ENCODE measurements at places on chromosomes 4 and X. TPM values are rescaled to one million over a fixed set of nuclear protein-coding genes. Genes with fewer than 3 reads are reported as not detected.

Gene MAGEA6
- total RNA-seq = not detected

Gene ARHGAP6
- total RNA-seq = not detected

Gene SLC7A11
- total RNA-seq = 1.1 TPM

Gene TACR3
- not detected for total RNA-seq

Gene MAGEE2
- total RNA-seq = not detected

Gene SCML2
- total RNA-seq = 2.2 TPM

Gene ELF2
- total RNA-seq = 29.7 TPM

Gene BMPR1B
- not detected for total RNA-seq

Gene ABHD18
- total RNA-seq = 24.6 TPM

- peak; percentile 97 for ATAC-seq
Observed at GRCh38 chr4:26058537-26058936, 144.5 kb downstream of the SMIM20 start.

DNA sequence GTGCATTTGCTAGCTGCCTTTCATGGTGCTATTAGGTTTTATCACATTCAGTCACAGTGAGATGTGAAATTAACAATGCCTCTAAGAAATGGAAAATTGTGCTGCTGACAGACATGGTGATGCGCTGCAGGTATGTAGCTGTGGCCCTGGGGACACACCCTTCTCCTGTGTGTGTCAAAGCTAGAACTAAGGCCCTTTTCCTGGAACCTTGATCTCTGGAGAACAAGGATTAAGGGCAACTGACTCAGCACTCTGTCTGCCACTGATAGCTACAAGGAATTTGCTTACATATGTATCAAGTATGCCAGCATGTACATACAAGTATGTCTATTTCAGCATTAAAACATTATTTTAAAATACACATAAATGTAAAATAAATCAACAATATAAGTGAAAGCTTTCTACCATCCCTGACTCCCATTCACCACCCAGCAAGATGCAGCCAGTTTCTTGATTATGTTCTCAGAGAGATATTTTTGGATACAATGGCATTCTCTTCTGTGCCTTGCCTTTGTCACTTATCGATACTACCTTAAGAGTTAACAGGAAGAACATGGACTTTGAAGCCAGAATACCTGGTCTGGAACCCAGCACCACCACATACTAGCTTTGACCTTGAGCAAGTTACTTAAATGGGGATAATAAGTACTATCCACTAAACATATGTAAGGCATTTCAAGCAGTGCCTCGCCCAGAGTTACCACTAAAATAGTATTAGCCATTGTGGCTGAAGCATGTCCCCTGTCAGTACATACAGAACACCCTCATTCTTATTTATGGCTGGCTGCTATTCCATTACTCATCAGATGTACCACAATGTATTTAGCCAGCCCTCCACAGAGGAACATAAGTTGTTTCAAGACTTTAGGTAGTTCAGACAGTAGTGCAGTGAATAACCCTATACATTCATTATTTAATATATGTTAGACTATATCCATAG is 68.5 kb downstream of the NPNT start:
- ATAC-seq = no peak

GRCh38 chr4:48027653-48028052 is 11.1 kb downstream of the NIPAL1 start:
- peak; percentile 93 for ATAC-seq

DNA sequence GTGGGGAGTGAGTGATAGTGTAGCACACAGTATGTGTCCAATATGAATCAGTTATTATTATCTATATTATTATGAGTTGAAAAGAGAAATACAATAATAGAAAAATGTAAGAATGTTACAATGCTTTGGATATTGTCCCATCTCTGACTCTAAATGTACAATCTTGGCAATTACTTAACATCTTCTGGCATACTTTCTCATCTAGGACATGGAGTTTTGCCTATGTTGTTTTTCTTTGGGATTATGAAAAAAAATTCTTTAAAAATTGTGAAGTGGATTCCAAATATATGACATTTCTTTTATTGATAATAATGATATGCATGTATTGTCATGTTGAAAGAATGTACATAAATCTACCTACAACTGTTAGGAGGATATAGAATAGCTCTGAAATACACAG is 84.1 kb downstream of the TBCK start:
- ATAC-seq = no peak

GRCh38 chr4:135319685-135320084 is 1118.1 kb upstream of the PABPC4L start:
- ATAC-seq = no peak

DNA sequence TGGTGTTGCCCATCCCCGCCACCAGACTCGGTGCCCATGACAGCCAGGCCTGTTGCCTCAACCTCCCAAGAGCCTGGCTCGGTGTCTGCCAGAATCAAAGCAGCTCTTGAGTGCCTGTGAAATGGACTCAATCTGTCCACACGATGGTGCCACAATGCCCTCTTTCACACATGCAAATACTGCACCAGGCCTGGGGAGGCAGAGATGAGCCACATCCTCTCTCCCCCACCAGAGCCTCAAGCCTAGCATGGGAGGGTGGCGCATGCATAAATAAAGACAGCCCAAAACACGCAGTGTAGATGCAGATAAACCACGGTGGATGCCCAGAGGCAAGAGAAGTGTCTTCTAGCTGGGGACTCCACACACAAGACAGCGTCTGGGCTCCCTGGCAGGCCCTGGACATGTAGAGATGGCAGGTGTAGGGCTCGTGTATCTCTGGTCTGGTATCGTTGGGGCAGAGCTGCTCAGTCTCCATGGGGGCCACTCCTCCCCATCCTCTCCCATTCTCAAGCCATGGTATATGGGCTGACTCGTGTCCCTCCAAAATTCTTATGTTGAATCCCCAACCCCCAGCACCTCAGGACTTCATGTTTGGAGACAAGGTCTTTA is 65.6 kb downstream of the JAKMIP1 start:
- peak; percentile 98 for ATAC-seq

DNA sequence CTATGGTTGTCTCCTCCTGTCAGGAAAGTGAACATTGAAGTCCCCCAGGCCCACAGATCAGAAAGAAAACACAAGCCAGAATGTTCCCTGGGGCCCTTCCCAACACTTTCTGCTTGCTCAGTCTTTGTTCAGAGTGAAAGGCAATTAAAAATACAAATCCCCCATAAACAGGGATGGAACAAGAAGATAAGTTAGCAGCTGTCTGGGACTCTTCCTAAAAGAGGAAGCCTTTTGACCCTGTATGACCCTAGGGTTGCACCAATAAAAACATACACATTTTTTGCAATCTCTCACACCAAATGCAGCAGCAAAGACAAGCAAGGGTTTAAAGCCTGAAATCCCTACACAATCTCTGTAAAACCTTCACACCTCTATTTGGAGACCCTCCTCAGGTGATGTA is 22.6 kb downstream of the IRF2 start:
- no peak for ATAC-seq

DNA sequence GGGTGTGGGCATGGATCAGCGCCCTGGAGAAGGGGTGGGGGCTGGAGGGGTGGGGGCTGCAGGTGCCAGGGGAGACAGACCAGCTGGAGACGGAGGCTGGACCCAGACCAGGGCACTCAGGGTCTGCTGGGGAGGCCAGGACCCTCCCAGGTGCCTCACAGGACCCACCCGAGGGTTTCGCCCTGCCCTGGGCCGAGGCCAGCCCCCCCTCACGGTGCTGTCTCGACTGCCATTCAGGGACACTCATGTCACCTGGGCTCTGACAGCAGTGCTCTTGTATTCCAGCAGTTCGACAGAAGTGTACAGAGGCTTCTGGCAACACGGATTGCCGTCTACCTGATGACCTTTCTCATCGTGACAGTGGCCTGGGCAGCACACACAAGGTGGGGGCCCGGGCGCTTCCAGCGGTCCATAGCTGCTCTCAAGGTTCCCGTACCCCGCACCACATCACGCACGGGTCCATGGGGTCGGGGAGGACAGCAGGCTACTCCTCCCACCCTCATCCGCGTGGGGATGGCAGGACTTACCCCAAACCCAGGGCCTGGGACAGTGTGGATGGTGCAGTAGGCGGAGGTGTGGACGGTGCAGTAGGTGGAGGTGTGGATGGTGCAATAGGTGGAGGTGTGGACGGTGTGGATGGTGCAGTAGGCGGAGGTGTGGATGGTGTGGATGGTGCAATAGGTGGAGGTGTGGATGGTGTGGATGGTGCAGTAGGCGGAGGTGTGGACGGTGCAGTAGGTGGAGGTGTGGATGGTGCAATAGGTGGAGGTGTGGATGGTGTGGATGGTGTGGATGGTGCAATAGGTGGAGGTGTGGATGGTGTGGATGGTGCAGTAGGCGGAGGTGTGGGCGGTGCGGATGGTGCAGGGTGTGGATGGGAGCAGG is 18.1 kb downstream of the TMEM175 start:
- ATAC-seq = no peak

DNA sequence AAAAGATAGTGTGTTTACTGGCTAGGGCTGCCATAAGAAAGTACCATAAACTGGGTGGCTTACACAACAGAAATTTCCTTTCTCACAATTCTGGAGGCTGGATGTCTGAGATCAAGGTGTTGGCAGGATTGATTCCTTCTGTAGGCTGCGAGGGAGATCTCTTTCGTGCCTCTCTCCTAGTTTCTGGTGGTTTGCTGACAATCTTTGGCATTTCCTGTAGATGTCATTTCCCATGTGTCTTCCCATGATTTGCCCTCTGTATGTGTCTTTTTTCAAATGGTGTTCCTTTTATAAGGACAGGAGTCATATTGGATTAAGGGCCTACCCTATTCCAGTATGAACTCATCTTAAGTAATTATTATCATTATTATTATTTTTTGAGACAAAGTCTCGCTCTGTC is 27.9 kb upstream of the LCORL start:
- ATAC-seq = no peak

- ATAC-seq = no peak
Observed at GRCh38 chr4:149076401-149076800, 634.2 kb upstream of the NR3C2 start.

DNA sequence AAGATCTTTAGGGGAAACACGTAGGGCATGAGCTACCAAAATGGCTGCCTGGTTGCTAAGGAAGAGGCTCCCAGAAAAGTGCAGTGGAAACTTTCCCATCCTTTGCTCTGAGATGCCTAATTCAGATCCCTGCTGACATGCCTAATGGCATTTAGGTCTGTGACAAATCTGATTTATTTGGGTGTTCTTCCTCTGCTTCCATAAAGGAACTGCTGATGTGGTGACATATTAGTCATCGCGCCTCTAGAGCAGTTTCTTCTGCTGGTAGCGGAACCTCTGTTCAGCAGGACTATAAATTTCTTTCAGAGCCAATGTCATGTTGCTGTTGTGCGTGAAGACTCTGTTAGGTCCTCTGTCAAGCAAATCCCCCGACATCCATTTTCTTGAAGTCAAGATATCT is 310.0 kb downstream of the PDHA2 start:
- ATAC-seq = no peak

DNA sequence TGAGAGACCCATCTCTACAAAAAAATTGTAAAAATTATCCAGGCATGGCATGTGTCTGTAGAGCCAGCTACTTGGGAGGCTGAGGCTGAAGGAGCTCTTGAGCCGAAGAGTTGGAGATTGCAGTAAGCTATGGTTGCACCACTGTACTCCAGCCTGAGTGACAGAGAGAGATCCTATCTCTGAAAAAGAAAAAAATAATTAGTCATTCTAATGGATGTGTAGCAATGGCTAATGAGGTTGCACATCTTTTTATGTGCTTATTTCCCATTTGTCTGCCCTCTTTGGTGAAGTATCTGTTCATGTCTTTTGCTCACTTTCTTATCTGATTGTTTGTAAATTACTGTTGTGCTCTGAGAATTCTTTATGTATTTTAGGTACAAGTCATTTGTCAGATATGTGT is 19.0 kb upstream of the MAML3 start:
- no peak for ATAC-seq

- ATAC-seq = no peak
Observed at GRCh38 chr4:143667461-143667860, 33.0 kb downstream of the FREM3 start.

DNA sequence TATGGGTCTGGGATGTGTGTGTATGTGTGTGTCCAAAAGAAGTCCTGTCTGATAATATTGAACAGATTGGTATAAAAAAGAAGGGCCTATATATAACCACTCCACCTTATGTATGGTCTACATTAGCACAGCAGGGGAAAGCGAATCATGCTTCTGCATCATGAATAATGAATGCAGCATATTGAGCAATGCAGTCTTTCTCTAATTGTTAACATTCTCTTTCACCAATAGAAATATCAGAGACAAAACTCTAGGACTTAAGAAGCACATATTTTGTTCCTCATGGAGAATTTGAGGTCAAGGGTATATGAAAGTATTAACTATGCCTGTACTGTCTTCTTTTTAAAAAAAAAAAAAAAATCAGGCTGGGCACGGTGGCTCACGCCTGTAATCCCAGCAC is 264.3 kb upstream of the NOCT start:
- no peak for ATAC-seq

DNA sequence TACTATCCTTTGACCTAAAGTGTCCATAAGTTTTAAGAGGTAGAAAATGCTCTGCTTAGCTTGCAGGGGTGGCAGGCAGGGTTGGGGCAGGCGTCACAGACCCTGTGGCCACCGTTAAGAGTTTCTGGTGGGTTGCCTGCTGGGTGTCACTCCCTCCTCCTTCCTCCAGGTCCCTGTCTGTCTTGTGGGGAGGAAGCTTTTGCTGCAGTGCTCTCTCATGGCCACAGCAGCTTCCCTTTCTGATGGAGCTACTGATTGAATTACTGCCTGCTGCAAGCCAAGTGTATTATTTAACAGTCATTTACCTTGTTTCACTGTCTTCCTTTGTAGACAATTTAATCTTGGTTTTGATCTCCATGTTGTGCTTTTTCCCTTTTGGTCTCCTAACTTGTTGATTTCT is 384.6 kb downstream of the IDS start:
- no peak for ATAC-seq
